Ascending aorta (tissue), 2 donors: ENCODE measurements at places on chromosomes 3 and 15. TPM values are rescaled to one million over a fixed set of nuclear protein-coding genes. Genes with fewer than 3 reads are reported as not detected.

DNA sequence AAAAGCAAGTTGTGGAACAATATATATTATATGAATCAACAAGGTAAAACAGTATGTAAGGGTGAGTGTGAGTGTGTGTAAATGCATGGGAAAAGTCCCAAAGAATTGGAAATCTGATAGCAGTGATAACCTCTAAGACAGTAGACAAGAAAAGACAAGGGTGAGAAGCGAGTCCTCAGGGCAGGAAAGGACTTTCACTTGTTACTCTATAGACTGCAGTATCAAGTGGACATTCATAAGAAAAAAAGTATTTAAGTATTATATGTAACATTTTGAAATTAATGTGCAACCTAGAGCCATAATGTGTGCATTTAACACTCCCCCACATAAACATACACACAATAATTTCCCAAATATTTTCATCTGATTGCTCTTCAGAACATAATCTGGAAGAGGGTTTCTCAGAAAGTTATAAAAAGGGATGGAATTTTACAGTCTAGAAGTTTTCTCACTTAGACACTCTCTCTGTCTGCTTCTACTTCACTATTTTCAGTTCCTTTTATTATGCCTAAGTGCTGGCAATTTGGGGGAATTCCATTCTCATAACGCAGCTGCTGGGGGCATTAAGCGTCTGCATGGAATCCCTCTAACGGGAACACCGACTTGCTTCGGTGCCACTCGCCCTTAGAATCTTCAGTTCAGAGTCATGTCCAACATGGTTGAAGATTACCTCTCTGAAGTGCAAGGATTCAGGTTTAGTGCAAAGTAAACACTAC lies 50.0 kb upstream of the CDIN1 start:
- DNase-seq = no peak

GRCh38 chr15:28915041-28915810 lies 29.5 kb downstream of the APBA2 start:
- DNase-seq = no peak

- no peak for DNase-seq
Measured at GRCh38 chr3:146679995-146680394, 74.8 kb upstream of the PLSCR5 start.

The ADAMTS9 gene
- total RNA-seq = 74.1 TPM

DNA sequence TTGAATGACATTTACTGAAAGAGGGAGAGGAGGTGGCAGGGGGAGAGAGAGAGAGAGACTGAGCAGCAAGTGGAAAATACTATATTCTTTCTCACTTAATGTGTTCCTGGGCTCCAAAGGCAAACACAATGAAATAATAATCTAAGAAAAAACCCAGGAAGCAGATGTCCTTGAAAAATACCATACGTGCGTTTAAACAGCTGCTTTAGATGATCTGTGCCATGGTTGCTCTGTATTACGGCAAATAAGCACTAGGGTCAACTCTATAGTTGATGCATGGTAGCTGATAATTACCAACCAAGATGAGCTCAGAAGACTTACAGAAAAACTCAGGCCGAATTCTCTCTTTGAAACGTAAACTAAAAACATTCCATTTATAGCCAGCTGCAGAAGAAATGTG lies 410.3 kb upstream of the TBL1XR1 start:
- DNase-seq = no peak
